ENCODE measurements at places on chromosomes 3 and 15.

GRCh38 chr3:192239956-192240355 is 487.4 kb downstream of the FGF12 start:
- DNase-seq, result no peak

DNA sequence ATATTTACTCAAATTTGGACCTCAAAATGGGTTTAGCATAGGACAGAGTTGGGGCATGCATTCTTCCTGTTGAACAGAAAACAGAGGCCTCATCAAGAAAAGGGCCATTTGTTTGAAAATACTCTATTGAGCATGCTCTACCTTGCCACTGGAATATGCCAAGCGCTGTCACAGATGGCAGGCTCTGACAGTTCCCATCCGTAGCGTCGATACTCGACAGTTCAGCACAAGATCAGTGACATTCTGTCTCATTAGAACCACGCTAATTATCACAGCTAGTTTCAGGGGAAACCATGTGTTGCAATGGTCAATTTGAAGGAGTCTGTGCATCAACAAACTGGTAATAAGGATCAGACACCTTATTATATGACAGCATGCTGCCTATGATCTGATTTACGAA is 54.5 kb downstream of the SATB1 start:
- peak; percentile 81 for DNase-seq

DNA sequence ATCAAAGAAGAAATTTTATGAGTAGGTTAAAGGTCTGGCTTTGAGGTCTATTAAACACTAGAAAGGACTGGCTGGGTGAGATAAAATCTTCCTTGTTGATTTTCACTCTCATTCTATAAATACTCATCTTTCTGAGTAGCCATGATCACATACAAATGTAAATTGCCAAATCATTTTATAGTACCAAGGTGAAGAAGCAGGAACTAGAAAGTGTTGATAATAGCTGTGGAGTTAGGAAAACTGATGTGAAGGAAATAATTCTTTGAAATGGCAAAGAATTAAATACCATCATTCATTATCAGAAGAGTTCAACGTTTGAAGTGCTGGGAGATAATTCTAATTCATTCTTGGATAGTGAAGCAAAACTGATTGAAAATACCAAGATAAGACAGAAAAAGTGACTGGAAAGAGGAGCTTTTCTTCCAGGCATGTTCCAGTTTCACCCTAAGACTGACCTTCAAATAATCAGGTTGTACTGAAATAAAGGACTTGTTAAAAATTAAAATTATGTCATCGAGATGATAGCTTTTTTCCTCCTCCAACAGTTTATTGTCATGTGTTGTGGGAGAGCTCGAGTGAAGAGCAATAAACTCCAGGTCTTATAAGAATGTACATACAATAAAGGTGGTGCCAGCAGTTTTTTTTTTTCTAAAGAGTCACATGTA is 17.4 kb downstream of the THBS1 start:
- DNase-seq, result no peak

DNA sequence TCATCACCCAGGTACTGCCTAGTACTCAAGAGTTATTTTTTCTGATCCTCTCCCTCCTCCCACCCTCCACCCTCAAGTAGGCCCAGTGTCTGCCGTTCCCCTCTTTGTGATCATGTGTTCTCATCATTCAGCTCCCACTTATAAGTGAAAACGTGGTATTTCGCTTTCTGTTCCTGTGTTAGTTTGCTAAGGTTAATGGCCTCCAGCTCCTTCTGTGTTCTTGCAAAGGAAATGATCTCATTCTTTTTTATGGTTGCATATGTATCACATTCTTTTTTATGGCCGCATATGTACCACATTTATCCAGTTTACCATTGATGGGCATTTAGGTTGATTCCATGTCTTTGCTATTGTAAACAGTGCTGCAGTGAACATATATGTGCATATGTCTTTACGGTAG is 8.2 kb upstream of the GANC start:
- no peak for DNase-seq

DNA sequence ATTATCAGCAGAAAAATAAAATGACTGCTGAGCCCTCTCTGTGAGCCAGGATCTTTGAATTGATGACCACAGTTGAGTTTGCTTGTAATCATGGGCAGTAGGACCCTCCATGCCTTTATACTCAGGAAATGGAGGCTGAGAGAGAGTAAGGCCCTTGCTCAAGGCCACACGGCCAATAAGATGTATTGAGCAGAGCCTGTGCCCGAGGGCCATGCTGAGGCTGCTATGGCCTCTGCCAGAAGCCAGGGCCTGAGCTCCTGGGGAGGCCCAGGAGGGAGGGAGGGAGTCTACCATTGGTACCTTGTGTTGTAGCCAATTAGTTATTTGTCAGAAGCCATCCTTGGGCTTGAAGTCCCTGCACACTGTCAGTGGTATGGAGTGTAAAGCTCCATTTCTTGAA is 151.4 kb downstream of the DNAJB8 start:
- DNase-seq, result no peak

DNA sequence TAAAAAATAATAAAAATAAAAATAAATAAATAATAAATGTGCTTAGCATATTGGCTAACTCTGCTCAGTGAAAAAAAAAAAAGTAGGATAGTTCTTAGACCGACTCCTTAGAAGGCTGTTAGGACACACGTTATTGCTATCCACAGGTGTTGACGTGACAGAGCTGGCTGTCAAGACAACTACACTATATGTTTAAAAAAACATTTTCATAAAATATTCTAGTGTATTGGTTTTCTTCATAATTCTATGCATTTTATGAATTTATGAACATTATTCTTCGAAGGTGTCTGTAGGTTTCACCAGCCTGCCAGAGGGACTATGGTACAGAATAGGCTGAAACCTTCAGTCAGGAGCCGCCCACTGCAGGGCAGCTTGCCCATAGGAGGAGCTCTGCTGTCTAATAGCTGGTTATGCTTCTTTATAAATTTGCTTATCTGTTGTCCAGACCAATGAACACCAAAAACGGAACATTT is 9.2 kb downstream of the TM4SF1 start:
- DNase-seq, result no peak

DNA sequence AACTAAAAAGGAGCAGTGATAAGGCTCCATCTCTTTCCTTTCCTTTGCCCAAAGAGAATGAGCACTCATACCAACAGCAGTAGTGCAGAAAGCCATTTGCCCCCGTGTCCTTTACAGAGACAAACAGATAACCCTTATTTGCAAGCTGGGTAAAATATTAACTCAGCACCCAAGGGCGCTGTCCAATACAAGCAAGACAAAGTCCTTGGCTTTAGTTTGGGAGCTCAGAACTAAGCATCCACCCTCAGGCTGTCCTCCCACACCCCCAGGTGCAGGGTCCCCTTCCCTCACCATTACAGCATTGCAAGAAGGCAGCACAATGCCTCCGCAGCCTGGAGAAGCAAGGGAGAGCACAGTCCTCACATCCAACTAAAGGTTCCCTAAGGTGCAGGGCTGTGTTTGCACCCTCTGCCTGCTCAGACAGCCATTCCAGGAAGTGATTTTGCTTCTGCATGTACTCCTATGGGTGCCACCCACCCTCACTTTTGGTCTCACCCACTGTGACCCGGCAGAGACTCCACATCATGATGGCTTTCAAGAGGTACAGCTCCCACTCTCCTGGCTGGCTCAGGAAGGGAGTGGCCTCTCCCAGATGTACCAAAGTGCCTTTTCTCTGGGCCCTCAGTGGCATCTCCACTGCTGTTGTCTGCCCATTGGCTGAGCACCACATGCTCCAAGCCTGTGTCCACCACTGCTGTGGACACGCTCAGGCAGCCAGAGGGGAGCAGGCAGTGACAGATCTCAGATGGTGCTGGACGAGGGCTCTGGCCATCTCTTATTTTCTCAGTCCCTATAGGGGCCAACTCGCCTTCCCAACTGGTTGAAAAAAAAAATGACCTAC is 34.1 kb upstream of the HES1 start:
- DNase-seq, result no peak

DNA sequence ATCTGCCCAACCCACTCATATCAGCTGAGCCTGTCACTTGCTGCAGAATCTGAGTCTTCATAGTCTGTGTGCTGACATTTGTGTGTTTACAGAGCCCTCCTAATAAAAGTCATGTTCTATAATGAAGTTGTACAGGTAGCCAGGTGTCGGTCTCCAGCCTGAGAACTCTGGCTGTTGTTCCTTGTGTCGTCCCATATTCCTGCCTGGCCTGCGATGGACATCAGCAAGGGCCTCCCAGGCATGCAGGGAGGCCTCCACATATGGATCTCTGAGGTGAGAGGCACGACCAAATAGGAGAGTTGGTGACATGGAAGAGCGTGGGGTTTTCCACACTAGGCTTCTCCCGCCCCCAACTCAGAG is 2.9 kb downstream of the VILL start:
- DNase-seq, result no peak

DNA sequence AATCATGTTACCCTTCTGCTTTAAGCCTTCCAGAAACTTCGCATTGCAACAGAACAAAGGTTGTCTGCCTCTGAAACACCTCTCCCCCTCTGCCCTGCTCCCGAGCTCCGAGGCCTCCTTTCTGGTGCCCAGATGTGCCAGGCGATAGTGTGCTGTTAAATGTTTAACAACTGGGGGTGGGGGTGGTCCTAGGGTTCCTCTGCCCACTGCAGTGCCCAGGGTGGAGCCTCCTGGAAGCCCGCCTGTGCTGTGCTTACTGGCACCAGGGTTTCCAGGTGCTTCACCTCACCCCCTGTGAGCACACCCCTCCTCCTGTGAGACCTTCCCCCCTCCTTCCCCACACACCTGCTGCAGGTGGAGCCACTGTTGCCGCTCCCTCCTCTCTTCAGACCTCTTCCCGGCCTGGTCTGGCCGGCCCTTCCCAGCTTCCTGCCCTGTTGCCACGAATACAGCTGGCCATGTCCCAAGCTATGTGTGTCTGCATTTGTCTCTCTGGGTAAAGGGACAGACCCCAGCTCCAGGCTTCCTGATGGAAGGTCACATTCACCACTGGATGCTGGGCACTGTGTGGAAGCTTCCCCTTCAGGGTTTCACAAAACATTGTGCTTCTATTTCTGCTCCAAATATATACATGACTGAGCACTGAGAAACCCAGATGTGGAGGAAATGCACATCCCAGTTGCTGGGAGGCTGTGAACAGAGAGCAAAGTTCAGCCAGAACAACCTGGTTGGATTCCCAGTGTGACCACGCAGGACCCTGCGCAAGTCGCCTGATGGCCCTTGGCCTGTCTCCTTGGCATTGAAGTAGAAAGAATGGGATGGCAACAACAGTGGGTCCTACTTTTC is 37.2 kb downstream of the MGLL start:
- DNase-seq, result no peak

Data from eye (tissue), 1 donor.